K562 (cell line): ENCODE measurements at places on chromosomes 6 and 20.

GRCh38 chr6:3013486-3013885 lies 13.8 kb downstream of the NQO2 start:
- DNase-seq = no peak

- DNase-seq = no peak
Observed at GRCh38 chr20:44196271-44196670, 9.3 kb upstream of the JPH2 start.

DNA sequence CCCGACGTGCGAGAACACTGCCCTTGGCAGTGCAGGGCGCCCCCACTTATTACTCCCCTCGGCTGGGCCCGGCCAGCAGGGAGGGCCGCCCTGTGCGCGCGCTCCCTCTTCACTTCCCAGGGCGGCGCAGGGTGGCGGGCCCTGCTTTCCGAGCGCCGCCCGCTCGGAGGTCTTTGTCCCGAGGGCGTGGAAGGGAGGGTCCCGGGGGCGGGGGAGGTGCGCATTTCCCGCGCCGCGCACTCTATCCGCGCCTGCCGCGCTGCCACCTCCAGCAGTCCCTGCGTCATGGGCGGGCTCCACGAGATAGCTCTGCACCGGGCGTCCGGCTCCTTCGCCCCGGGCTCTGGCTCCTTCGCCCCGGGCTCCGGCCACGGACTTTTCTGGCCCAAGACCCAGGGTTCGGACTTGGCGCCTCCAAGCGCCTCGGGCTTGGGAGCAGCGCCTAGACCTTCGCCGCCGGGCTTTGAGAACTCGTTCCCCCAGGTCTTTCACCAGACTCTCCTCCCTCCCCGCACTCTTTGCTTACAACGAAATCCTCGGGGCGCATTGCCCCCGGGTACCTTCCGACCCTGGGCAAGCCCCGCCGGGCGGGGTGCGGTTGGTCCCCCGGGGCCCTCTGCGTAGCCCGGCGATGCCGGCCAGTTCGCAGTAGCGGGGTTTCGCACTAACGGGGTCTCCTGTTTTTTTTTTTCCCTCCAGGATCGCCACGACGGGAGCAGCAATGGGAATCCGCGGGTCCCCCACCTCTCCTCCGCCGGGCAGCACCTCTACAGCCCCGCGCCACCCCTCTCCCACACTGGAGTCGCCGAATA lies 1.6 kb downstream of the TFAP2C start:
- DNase-seq = no peak

GRCh38 chr6:107712665-107713551 lies 111.2 kb downstream of the SCML4 start:
- DNase-seq = no peak

- DNase-seq = no peak
Observed at GRCh38 chr6:39054577-39055142, 6.1 kb downstream of the GLP1R start.

DNA sequence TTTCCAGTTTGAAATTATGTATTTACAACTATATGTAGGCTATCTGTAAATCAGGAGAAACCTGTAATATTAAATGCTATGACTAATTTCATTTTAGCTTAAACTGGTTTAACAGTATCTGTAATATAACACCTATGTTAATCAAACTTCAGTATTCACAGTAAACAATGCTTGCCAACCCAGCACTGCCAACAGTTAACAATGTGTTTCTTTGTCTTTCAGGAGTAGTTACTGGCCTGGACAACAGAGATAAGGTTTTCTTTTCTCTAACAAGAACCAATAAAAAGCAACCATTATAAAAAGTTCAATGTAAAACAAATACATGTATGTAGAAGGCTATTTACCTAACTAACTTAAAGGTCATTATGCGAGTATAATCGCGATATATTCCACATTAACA lies 158.8 kb downstream of the CDK19 start:
- DNase-seq = no peak

DNA sequence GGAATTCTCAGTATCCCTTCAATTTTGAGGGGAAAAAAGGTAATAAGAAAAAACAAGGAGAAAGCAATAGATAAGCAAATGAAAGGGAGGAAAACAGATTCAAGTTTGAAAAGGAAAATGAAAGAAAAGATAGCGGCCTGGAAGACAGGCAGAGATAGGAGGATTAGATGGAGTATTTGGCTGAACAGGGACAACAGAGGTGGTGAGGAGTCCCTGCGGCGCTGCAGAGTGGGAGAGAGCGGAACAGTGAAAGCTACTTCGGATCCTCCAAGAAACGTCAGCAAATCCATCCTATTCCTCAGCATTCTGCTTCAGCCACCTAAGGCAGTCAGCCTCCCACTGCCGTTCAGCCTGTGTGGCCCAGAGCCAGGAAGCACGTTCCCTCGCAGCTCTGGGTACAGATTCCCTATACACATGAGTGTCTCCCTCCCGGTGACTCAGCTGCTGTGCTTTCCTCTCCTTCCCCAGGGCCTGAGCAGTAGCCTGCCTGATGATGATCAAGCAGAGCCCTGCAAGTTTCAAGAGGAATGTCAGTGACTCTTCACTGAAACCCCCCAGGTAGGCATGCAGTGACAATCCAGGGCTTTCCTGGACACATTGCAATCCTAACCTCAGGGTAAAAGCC lies 43.4 kb upstream of the CDYL start:
- peak; percentile 71 for DNase-seq

DNA sequence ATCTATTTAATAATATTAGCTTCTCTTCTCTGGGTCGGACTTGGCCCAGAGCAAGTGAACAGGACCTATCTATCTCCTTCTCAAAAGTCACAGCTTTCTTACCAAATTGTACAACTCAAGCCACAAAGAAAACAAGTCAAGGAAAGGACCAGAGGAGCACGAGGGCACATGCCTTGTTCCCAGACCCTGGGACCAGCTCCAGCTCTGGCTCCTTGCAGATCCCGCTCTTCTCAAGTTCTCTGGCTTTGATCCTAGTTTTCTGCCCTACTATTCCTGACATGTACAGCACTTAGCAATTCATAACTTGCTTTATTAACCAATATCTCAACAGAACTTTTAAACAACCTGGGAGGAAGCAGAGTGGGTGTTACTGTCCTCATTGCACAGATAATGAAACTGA lies 185.9 kb downstream of the ESR1 start:
- DNase-seq = no peak

GRCh38 chr20:48523191-48523995 lies 304.4 kb downstream of the PREX1 start:
- peak; percentile 32 for DNase-seq

- peak; percentile 15 for DNase-seq
Observed at GRCh38 chr20:10671919-10672623, 1.7 kb downstream of the JAG1 start.

DNA sequence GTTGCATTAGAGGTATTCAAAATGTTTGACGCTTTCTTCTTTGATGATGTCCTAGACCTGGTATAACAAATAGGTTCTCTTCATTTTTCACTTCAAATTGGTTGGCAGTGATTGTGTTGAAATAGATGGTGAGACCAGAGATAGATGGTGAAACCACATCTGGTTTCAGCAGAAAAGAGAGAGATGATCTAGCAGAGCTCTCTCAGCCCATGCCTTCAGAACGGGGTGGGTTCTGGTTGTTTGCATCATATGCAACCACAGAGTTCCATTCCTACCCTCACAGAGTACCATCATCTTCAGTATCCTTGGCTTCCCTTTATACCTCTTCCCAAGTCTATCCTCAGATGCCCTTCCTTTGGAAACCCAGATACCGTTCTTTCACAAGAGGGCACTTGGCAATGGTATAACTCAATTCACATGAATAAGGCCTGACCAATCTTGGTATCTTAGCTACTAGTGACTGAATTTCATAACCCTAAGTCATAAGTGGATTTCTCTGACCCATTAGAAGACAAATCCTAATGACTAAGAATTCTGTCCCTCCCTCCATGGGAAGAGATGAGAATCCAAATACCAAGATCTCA lies 93.7 kb downstream of the UBE3D start:
- DNase-seq = no peak

GRCh38 chr6:150026976-150027805 lies 1.9 kb upstream of the RAET1L start:
- DNase-seq = no peak

DNA sequence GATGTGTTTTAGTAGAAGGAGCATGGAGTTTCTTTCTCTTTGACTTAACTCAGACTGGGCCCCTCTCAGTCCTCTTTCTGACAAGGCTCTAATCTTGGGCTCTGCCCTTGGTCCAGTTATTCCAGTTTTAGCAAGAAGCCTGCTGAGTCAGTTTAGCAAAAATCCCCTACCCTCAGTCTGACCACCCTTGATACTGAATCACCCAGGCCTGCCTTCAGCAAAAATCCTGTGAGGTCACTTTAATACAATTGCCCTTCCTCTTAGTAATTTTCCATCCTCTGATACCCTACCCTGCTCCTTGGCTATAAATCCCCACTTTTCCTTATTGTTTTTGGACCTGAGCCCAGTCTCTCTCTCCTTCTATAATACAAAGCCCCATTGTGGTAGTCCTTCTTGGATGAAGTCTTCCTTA lies 326.7 kb upstream of the NOX3 start:
- no peak for DNase-seq

DNA sequence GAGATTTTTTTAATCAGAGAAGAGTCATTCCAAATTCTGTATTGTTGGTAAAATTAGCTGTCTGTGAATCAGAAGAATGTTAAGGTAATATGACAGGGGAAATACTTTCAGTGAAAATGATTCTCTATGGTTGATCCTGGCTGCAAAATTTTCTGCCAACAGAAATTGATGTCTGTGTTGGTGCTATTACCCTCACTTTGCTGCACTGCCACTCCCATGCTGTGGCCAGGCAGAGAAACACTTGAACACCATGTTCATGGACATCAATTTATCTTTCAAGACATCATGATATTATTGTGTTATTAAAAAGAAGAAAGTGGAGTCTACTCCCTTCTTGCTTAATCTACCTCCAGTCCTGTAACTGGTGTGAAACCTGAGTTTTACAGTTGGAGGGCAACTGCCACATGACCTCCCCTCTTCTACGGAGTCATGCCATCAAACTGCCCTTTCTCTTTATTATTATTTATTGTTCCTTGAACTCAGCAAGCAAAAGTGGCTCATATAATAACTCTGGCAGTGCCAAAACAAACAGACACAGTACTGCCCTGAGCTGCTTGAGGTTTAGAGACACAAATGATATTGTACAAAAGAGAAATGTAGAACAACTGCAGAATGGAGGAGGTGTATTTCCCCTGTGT lies 288.0 kb upstream of the JAG1 start:
- DNase-seq = no peak

- no peak for DNase-seq
Observed at GRCh38 chr6:90399970-90400369, 103.3 kb upstream of the BACH2 start.

DNA sequence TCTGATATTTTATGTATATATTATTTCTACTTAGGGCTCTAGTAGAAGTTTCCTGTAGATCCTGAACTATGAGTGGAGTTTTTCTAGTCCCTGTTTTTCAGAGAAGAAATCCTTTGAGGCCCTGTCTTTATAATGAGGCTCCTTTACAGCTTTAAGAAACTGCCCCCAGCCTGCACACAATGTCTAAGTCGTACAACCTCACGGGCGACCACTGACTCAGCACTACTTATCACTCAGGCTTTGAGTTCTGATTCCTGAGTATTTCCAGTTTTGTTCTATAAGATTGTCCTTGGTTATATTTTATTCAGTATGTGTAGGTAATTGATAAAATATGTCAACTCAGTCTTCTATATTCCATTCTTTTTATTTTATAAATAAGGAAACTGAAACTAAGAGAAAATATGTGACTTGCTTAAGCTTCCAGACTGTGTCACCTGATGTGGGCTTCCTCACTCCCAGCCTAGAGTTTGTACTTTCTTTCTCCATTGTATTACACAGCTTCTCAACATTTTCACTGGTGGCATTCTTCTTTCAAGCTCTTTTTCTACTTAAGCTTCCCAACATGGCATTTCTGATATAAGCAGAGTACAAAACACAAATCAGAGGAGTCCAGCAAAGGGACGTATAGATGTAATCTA lies 167.0 kb downstream of the TBX18 start:
- DNase-seq = no peak

DNA sequence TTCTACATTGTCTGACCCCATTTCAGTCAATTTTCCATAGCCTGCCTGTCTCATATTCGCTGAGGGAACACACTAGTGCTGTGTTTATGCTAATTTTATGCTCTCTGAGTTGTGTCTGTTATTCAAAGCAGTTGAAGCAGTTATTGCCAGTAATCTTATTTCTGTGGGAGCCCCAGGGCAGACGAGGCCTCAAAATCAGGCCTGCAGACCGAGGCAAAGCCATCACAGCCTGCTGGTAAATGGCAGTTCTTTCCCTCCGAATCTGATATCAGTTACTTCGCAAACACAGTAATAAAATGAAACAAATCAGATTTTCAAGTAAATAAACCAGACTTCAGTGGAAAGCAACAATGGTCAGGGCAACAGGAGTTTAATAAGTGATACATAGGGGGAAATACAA lies 508.4 kb downstream of the PKHD1 start:
- DNase-seq = no peak

DNA sequence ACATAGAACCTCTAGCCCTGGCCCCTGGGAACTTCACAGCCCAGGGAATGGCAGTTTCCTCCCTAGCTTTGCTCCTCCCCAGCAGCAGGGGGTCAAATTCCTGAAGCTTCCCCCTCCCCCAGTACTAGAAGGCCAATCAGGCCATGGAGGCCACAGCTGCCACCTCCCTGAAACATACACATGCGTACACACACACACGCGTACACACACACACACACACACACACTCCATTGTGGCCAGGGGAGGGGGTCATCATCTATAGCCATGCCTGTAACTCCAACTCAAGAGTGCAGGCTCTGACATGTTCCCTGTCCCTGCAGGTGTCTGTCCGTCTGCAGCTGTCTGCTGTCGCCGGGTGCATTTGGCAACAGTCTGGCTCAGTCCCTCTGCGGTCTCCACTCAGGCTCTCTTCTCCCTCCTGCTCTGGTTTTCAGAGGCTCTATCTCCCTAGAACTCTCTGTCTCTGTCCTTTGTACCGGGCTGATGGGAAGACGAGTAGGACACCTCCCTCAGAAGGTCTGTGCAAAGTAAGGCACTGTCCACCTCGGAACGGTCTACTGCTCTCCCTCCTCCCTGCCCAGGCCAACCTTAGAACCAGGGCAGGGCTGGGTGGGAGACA lies 1.4 kb downstream of the LRFN2 start:
- no peak for DNase-seq

GRCh38 chr6:37686111-37686510 lies 11.6 kb downstream of the MDGA1 start:
- no peak for DNase-seq

- no peak for DNase-seq
Observed at GRCh38 chr6:139230391-139230840, 61.4 kb downstream of the TXLNB start.

GRCh38 chr6:30841644-30842504 lies 42.4 kb upstream of the DDR1 start:
- DNase-seq = peak; percentile 52

DNA sequence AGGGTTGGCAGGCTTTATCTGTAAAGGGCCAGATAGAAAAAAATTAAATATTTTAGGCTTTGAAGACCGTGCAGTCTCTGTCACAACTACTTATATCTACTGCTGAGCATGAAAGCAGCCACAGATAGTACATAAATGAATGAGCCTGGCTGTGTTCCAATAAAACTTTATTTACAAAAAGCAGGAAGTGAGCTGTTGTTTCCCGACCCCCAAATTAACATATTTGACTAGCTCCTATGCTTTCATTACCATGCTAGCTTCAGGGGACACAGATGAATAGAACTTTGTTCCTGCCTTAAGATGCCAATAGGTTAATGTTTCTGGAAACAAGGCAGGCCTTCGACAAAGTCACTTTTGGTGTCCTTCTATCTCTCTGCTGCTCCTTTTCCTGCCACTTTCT lies 1058.0 kb upstream of the FLRT3 start:
- no peak for DNase-seq
